Stimulated activated CD8-positive, alpha-beta memory T cell treated with anti-CD3 and anti-CD28 coated beads, Interleukin-12 subunit alpha, Interleukin-12 subunit beta, amount 100 ng/mL, for 1 hour (primary cell): ENCODE measurements at places on chromosomes 13 and 19.

GRCh38 chr13:21742096-21742495 lies 71.2 kb downstream of the FGF9 start:
- DNase-seq, result no peak

GRCh38 chr13:86825410-86825809 lies 845.8 kb upstream of the SLITRK5 start:
- no peak for DNase-seq

- no peak for DNase-seq
Measured at GRCh38 chr19:50415661-50416033, 3.1 kb upstream of the SPIB start.

GRCh38 chr19:10037809-10038208 lies 24.5 kb downstream of the RDH8 start:
- no peak for DNase-seq

- DNase-seq, result no peak
Measured at GRCh38 chr19:51686171-51686570, 7.0 kb upstream of the SPACA6 start.

DNA sequence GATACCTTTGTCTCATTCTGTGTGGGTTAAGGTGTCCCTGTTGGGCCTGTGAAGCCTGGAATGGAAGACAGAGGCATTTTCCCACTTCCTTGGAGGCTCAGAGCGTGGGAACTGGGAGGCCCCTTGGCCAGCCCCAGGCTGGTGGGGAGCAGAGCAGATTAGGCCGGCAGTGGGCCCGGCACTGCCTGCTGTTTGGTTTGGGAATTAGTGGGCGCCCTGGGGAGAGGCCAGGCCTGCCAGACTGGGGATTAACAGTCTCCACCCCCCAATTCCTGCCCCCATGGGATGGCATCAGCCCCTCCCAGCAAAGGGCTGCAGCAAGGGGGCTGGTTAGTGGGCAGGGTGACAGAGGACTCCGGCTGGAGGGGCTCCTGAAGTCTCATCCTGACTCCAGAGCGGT lies 3.1 kb upstream of the BEST2 start:
- DNase-seq, result no peak

DNA sequence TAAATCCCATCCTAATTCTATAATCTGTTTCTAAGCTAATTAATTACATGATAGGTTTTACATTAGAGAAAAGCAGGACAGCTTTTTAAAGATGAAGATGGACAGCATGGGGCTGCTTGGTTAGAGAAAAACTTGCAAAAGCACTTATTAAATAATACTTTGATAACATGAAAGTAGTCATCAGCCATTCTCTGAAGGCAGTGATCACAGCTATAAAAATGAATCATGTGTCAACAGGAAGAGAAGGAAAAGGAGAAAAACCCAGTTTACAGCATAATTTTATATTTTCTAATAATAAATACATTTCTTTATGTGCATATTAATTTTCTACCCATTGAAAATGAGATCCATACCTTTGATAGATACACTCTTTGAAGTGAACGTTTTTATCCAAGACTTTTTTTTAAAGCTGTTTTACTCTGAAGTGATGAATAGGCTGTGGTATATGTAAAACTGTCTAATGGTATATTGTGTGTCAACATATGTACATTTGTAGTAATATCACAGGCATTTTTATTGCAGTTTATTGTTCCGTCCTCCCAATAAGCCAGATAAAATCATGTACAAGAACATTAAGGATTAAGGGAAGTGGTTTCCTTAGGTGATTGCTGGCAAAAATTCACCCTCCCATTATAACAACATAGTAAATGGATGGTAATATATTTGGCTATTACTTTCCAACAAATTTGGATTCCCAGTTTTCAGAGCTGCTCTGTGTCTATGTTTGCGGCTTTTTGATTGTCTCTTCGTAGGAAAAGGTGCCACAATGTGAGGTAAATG lies 1.3 kb upstream of the KLF5 start:
- DNase-seq, result no peak
